ENCODE measurements at places on chromosomes 13 and 19.

DNA sequence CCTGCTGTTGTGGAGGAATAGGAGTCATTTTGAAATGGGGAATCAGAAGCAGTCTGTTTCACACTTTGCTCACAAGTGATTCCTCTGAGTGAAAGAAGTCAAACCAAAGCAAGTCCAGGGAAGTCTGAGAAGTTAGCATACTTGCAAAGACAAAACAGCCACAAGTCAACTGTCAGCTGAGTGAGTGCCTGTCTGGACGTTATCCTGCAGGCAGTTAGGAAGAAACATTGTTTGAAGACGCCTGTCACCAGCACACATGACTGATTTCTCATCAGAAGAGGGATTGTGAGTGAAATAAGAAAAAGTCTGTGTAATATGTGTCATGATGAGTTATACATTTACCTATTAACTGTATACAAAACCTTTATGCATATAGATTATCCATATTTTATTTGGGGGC is 153.5 kb downstream of the KCNRG start:
- no peak for DNase-seq

DNA sequence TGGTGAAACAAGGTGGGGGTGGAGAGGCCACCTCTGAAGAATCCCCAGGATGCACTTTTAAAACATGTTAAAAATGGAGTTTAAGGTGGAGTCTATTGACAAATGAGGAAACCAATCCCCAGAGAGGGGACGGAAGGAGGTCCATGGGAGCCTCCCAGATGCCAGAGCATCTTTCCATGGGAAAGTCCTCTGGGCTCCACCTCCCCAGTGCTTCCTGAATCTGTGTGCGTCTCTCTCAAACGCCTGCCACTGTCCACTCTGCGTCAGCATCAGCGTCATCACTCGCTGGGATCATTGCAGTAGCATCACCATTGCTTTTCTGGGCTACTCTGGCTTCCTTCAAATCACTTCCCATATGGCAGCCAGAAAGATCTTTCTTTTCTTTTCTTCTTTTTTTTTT is 6.2 kb downstream of the GPR4 start:
- DNase-seq: no peak

DNA sequence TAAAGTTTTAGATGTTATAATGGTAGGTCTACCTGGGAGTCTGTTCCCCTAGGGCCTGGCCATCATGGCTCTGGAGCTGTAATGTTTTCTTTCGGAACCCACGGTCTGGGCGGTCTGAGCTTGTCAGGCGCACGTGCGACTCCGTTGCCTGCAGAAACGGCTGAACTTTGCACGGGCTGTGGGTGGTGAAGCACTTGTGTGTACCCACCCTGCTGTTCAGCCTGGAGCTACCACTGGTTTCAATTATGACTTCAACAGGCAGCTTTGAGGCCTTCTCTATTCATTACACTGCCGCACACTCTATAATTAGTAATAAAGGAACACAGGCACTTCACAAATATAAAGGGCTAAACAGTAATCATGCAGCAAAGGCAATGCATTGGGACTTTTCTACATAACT is 6.0 kb downstream of the PCDH8 start:
- DNase-seq: no peak

DNA sequence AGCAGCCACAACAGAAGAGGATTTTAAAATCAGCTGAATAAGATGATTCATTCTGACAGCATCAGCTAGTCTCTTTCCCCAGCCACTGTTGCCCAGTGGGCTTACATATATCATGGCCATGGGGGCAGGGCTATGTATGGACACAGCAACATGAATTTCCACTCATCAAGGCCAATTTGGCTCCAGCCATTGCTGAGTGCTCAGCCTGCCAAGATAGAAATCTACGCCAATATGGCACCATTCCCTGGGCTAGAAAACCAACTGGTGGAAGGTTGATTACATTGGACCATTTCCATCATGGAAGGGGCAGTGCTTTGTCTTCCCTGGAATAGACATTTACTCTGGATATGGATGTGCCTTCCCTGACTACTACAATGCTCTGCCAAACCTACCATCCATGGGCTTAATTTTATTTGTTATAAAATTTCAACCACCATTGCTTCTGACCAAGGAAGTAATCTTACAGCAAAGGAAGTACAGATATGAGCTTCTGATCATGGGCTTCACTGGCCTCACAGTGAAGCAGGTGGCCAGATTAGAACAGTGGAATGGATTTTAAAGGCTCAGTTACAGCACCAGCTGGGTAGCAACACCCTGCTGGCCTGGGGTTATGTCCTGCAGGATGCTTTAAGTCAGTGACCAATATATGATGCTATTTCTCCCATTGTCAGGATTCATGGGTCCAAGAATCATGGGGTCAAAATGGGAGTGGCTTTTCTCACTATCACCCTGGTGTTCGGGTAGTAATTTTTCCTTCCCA is 9.8 kb upstream of the ALOX5AP start:
- no peak for DNase-seq

DNA sequence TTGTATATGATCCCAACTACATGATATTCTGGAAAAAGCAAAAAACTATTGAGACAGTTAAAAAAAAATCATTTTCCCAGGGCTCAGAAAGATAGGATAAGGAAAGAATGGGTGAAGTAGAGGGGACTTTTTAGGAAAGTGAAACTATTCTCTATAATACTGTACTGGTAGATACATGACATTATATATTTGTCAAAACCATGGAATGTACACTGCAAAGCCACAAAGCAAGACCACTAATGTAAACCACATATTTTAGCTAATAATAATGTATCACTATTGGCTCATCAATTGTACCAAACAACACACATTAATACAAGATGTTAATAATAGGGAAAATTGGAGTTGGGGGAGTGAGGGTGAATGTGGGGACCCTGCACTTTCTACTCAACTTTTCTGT is 182.6 kb downstream of the EFNB2 start:
- no peak for DNase-seq

- no peak for DNase-seq
Measured at GRCh38 chr13:111667757-111668156, 347.3 kb downstream of the TEX29 start.

- DNase-seq: no peak
Measured at GRCh38 chr19:6343462-6343861, 10.1 kb upstream of the ACER1 start.

GRCh38 chr13:75797239-75797638 is 161.1 kb downstream of the LMO7 start:
- no peak for DNase-seq

- DNase-seq: no peak
Measured at GRCh38 chr19:32630338-32630737, 44.6 kb downstream of the ANKRD27 start.

- no peak for DNase-seq
Measured at GRCh38 chr19:33627962-33628839, 6.4 kb downstream of the CHST8 start.

- DNase-seq: no peak
Measured at GRCh38 chr13:50130123-50130946, 115.1 kb downstream of the KCNRG start.

- DNase-seq: no peak
Measured at GRCh38 chr13:46621133-46621532, 68.2 kb downstream of the LRCH1 start.
